ENCODE measurements at places on chromosomes 1 and 21. TPM values are rescaled to one million over a fixed set of nuclear protein-coding genes. Genes with fewer than 3 reads are reported as not detected.

ISG20L2 gene
- total RNA-seq, result 13.1 TPM

HSD3B2 gene
- total RNA-seq, result not detected

NBPF10 gene
- 0.62 TPM for total RNA-seq

S100B gene
- 8.3 TPM for total RNA-seq

OR2L13 gene
- total RNA-seq, result not detected
